ENCODE measurements at places on chromosomes 12 and 14.
A peak's percentile ranks its signal among the peaks of the same experiment; 100 is the strongest.

DNA sequence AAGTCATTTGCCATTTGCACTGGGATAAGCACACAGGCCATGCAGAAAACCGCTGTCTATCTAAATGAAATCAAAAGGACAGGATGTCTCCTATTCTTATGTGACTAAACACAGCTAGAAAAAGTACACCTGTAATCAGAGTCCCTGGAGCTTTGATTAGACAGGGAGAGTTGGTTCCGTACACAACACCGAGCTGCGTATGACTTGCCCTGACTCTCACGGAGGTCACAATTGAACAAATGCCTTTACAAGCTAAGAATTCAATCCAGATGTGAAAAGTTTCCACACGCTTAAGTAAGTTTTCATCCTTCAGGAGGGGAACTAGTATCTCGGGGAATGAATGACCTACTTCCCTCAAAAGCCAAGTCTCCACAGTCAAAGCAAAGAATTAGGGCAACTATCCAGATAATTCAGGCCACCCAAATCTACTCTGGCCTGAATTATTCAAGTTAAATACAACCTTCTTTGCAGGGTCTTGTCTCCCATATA is 67.5 kb downstream of the RTN1 start:
- no peak for DNase-seq

DNA sequence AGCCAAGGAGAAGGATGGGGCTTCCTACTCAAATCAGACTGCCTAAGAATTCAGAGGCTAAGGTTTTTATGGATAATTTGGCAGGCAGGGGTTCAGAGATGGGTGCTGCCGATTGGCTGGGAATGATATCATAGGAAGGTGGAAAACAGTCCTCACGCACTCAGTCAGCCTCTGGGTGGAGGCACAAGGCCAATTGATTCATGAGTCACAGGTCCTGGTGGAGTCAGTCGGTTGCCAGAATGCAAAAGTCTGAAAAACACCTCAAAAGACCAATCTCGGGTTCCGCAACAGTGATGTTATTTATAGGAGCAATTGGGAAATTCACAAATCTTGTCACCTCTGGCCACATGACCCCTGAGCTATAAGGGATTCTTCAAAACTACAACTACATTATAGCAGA is 105.5 kb downstream of the GXYLT1 start:
- no peak for DNase-seq

- DNase-seq: no peak
Observed at GRCh38 chr14:28746247-28746646, 20.3 kb upstream of the FOXG1 start.

GRCh38 chr12:57718641-57719528 is 19.7 kb downstream of the AGAP2 start:
- DNase-seq: peak; percentile 5

DNA sequence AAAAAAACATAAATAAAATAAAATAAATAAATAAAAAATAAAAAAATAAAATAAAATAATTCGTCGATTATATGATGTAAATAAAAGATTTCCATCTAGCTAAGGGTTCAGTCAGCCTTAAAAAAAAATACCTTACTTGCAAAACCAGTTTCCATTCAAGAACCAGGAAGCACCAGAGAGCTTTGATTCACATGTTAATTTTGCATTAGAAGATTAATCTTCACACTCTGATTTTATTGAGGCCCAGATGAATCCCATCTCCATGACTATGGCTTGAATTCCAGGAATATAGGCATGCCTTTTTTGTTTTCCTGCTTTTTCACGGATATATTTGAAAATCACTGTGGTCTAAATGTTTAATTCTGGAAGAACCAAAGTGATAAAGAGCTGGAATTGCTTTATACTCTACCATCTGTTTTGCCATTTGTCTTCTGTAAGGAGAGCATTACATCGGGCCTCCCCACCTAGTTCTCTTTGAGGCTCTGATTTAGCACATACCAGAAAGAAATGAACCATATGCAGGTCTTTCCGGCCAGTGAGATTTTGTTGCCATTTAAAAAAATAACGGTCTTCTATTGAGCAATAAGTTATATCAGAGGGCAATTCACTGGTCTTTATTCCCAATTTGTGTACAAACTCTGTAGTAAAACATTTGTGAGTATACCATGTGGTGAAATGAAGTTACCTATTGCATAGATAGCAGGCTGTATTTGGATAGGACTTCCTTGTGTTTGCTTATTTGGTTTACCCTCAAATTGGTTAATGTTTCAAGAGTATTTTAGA is 175.5 kb downstream of the AEBP2 start:
- DNase-seq: no peak

GRCh38 chr12:46930101-46930500 is 104.3 kb upstream of the SLC38A4 start:
- no peak for DNase-seq

DNA sequence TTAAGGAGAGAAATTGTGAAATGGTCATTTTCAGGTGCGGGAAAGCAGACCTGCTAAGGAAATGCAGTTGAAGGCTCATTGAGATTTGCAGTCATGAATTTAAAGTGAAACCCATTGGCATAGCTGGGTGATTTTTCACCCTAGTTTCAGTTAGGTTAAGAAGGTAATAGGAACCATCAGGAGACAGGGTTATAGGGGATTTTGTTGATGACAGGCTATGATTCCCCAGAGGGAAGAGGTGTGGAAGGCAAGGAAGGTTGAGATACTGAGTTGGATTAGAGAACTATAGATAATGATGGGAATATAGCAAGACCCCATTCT is 22.7 kb upstream of the BMAL2 start:
- DNase-seq: no peak

DNA sequence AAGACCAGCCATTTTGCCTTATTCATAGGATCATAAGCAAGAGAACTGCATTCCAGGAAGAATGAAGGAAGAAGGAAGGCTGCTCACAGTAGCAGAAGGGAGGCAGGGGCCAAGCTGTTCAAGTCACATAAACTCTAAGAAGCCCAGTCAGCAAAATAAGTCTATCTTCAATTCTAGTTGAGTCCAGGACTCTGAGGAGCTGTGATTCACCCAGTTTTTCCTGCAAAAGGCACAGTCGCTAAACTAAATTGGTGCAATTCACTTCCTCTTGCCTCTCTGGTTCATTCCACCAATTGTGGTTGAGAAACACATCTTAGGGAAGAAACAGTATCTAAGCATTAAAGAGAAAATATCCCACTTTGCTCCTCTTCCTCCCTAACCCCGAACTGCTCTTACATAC is 9.8 kb downstream of the ZNF641 start:
- DNase-seq: no peak

DNA sequence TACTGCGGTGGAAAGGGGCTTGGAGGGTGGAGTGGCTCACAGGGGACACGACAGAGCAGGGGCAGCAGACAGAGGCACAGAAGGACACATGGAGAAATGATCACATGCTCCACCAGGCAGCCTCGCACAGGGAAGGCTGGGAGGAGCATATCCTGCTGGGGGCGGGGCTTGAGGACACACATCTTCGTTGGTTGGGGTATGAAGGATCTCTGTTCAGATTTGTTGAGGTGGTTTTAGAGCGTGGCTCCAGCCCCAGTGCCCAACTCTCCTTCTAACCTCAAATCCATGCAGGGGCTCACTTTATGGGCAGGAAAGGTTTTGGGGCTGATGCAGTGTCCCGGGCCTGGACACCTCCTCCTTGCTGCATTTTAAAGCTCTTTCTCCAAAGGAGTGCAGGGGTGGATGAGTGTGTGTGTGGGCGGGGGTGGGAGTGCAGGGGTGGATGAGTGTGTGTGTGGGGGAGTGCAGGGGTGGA is 733 bp upstream of the P3H3 start:
- DNase-seq: peak; percentile 50

GRCh38 chr12:120225200-120225558 is 24.3 kb upstream of the RPLP0 start:
- no peak for DNase-seq

DNA sequence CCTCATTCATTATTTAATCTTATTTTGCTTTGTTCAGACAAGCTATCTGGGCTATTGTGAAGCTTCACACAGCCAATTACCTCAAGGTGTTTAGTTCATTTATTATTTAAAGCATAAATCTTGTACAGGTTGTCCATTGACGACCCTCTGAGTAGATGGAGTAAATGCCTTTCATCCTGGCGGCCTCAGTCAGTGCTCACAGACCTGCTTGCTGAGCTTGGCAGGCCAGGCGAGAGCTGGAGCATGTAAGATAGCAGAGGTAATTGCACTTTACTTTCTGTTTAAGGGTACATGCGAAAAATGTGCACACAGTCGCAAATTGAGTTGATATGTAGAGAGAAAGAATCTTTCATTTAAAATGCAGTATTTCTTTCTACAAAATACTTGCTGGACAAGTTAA is 224.4 kb downstream of the NPAS3 start:
- no peak for DNase-seq

- no peak for DNase-seq
Observed at GRCh38 chr12:100216337-100216736, 15.7 kb downstream of the ACTR6 start.

- DNase-seq: no peak
Observed at GRCh38 chr14:93137864-93138263, 22.1 kb upstream of the ITPK1 start.

GRCh38 chr12:40837891-40838429 is 145.7 kb downstream of the CNTN1 start:
- no peak for DNase-seq

Measured in activated CD4-positive, alpha-beta T cell treated with anti-CD3 and anti-CD28 coated beads, Interleukin-2, amount 10 ng/mL, durations not matched to agents 7 days and 5 days (primary cell).